ENCODE measurements at places on chromosomes 12 and 14.
A peak's percentile ranks its signal among the peaks of the same experiment; 100 is the strongest.

DNA sequence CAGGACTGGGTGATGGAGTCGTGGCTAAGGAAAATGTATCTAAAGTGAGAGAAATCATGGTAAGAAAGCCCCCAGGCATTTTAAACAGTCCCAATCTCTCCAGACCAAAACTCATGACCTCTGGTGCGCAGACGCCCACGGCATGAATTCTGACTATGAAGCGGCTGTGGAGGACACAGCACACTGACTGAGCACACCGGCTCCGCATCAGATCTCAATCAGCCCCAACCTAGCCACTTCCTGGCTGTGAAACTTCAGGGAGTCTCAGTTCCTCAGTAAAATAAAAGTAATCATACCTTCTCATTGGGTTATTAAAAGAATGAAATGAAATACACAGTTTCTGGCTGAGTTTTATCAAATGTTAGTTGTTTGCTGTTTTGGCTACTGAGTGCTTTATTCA is 38.7 kb downstream of the SETD3 start:
- DNase-seq: no peak

GRCh38 chr12:9719790-9720189 is 13.1 kb downstream of the CLECL1 start:
- no peak for DNase-seq

DNA sequence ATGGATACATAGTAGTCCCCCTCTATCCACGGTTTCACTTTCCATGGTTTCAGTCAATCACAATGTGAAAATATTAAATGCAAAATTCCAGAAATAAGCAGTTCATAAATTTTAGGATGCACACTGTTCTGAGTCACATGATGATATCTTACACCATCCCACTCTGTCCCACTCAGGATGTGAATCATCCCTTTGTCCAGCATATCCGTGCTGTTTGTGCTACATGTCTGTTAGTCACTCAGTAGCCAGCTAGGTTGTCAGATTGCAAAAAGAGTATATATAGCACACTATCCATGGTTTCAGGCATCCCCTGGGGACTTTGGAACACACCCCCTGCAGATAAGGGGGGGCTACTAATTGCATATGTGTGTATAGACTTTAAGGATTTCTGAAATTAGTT is 8.1 kb upstream of the NAA30 start:
- no peak for DNase-seq

DNA sequence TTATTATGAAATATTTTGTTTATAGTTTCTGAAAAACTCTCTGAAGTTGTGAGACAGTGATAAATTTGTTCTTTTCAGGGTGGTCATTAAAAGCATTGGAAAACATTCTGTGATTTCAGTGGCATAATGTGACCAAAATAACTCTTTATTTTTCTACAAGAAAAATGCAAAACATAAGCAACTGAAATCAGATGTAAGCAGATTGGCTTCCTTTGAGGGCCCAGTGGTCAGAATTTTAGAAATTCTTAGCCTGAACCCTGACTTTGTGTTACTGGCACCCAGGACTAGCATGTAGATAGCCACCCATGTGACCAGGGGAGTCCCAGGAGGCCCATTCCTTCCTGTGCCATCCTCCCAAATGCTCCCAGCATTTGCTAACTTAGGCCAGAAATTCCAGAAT is 145.6 kb upstream of the SLC38A2 start:
- no peak for DNase-seq

DNA sequence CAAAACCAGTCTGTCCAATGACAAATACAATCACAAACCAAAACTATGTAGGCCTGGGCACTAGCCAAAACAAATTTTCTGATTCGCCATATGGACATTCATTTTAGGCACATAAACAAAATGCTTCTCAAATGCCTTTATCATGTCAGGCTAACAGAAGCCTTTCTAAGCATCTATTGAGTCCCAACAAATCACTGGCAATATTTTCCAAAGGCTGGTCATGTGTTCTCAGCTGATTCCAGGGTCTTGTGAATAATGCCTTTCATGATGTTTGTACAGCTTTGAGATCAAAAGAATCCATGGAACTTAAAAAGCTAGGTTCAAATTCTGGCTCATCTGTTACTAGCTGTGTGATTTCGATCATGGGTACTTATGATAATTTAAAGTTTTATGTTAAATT is 16.1 kb downstream of the FSCB start:
- no peak for DNase-seq

DNA sequence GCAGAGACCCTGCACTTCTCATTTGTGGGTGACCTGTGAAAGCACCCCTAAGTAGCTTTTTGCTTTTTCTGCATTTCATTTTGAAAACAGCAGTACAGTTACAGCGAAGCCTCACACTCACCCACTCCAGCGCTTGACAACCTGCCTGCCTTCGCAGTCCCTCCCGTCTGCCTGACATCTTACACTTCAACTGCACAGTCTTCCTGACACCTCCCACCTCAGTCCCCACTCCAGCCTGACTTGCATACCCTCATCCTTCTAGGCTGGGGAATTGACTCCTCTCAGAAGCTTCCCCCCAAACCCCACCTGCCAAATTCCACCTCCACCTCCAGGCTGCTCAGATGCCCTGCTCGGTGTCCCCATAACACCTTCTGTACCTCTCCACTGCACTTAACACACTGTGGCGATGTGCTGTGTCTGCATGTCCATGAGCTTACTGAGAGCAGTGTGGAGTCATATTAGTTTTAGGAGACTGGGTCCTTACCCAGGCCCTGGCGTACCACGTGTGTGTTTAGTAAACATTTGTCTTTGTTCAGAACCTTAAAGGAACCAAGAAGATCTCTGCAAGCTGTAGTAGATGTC is 159.4 kb downstream of the PRKCH start:
- no peak for DNase-seq

- no peak for DNase-seq
Observed at GRCh38 chr12:132398386-132398991, 69.1 kb upstream of the GALNT9 start.

GRCh38 chr12:2053691-2054090 is 904 bp downstream of the CACNA1C start:
- no peak for DNase-seq

DNA sequence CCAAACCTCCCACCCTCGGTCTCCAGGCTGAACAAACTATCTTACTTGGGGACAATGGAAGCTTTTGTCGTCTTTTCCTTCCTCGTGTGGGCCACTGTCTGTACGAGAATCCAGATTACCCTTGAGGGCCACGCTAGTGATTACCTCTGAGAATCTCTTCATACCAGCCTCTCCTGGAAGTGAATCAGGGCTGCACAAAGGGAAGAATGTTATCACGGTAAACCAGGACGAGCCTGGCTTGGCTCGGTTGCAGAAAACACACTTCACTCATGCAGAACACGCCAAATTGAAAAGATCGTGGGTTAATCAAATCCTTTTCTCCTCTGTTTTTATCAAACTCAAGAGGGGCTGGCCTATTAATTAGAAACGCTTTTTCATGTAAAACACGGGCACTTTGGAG is 51.6 kb upstream of the MYL2 start:
- no peak for DNase-seq

DNA sequence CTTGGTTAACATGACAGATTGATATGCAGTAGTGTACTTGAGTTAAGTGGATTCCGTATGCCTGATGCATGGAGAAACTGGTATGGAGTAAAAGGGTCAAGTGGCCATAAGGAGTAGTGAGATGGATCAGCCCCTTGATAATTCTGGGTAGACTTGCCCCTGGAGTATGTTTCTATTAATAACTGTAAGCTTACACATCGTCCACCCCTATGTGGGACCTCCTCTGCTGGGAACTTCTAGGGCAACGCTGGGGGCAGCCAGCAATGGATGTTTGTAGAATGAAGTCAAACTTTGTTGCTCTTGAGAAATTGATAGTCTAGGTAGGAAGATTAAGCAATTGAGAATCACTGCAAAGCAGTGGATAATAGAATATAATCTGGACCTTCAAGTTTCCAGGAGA is 3.5 kb downstream of the C12orf75 start:
- DNase-seq: no peak

DNA sequence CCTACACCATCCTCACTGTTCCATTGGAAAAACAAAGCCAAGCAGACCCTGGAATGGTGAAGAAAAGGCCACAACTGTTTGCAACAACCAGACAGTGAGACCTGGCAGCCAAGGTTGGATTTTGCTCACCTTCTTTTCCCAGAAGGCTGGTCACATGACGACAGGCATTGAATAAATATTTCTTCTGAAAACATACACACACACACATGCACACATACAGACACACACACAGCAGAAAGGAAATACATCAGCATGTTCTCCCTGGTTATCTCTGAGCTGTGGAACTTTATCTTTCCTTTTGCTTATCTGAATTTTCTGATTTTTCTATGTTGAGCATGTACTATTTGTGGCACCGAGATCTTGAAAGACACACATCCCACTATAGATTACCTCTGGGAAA is 38.0 kb upstream of the CCDC60 start:
- no peak for DNase-seq

DNA sequence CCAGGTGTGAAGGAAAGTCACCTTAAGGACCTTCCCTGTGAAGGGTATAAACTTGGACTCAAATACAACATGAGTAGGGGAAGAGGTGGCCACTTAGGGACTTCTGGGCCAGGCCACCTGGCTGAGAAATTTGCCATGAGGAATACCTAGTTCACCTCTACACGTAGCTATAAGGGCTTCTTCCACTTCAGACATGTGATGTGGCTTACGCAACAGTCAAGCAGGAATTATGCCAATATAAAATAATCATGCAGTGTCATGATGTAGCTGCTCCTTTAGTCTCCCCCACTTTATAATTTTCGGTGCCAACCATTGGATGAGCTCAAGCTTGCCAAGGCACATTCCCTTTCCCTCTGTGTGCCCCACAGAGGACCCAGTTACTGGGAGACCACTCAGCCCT is 166.6 kb upstream of the BCL2L14 start:
- DNase-seq: no peak

GRCh38 chr14:31936115-31936514 is 141.0 kb upstream of the ARHGAP5 start:
- no peak for DNase-seq

DNA sequence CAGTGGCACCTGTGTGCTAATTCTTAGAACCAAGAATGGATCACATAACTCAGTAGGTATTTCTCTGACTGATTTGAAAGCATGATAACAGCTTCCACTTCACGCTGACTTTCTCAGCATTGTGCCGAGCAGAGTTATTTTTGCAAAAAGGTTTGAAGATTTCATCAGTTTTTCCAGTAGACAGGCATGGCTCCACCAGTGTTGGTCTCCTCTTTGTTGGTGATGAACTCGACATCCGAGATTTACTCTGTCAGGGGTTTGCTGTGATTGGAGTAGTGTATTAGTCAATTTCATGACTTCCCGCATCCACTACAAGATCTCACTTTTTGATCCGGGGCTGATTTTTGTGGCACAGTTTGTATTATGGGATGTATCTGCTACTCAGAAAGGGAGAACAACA is 85.3 kb downstream of the PRKCH start:
- DNase-seq: no peak

- DNase-seq: no peak
Observed at GRCh38 chr12:109461049-109461845, 15.9 kb downstream of the KCTD10 start.

DNA sequence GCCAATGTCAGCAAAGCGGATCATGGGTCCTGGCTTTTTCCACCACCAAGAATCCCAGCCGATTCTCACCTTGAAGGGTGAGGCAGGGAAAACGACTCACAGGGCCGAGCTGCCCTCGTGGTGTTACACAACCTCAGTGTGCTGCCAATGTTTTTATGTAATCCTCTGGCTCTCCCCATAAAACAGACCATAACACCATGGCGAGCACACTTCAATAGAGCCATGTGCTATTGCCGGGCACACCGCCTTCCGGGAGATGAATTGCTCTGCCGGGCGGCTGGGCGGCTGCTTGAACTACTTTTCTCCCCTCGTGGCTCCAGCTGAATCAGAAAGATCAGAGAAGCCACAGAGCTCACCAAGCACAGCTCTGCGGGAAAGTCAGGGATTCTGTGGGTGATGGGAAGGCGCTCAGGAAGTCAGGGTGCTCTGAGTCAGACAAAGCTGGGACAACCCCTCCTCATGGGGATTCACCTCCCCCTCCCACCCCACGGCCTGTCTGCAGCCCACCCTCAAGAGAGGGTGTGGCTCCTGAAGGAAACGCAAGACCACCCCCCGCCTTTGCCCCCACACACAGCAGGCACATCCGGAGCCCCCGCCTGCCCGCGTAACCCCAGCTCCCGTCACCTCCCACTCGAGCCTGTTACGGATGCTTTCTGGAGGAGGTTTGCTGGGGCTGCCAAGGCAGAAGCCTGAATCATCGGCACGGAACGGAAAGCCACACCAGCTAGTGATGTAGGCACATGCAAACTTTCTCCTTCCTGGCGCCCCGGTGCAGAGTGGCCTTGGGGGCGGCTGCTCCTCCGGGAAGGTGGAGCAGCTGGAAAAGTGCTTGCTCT is 1.8 kb downstream of the GALNT9 start:
- peak; percentile 29 for DNase-seq

DNA sequence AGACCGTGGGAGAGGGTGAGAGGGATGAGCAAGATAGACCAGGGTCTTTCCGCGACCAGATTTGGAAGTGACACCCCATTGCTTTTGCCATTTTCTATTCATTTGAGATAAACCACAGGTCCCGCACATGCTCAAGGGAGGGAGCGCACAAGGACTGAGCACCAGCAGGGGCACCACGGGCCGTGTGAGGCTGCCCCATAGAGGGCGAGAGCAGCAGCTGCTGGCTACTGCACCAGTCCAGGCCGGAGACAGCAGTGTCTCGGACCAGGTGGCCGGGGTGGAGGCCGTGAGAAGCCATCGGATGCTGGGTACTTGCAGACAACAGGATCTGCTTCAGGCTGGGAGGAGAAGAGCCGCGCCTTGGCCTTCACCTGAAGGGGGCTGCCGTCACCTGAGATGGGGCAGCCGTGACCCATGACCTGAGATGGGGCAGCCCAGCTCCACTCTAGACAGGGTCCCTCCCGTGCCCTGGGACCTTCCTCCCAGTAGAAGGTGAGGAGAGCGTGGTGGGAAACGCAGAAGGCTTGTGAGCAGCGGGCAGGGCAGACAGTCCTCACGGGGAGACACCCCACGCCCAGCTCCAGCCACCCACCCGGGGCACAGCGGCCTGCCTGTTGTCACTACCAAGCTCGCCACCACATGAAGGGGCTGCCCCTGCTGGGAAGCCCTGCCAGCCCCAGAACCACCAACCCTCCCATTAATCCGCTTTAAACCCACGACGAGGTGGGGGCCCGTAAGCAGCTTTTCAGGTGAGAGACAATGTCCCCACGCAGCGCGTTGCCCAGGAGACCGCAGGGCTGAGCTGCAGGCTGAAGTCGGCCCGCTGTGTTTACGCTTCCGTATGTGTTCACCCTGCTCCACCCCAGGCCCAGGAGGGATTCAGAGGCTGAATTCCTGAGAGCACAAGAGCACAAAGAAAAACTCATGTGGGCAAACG is 61.7 kb upstream of the FBRSL1 start:
- no peak for DNase-seq

- no peak for DNase-seq
Observed at GRCh38 chr14:23936084-23936829, 17.3 kb upstream of the DHRS4 start.

DNA sequence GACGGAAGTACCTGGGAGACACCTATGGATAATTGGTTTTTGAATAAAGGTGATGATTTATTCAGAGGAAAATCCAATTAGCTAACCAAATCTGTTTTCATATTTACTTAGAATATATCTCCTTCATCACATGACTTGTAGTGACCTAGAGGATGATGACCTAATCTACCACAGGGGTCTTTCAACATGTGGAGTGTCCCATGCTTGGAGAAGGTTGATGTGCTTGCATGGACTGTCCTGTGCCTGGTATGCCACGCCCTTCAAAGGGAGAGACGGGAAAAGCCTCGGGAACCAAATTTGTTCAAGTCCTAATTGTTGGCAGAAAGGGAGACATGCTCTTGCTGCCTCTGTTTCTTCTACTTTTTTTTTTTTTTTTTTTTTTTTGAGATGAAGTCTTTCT is 11.8 kb upstream of the PAPLN start:
- DNase-seq: no peak

Measured in T-helper 2 cell (primary cell).